HS-5 (cell line): ENCODE measurements at places on chromosomes 3 and 15.

GRCh38 chr3:196569003-196569516 is 600 bp downstream of the FBXO45 start:
- DNase-seq, result no peak

DNA sequence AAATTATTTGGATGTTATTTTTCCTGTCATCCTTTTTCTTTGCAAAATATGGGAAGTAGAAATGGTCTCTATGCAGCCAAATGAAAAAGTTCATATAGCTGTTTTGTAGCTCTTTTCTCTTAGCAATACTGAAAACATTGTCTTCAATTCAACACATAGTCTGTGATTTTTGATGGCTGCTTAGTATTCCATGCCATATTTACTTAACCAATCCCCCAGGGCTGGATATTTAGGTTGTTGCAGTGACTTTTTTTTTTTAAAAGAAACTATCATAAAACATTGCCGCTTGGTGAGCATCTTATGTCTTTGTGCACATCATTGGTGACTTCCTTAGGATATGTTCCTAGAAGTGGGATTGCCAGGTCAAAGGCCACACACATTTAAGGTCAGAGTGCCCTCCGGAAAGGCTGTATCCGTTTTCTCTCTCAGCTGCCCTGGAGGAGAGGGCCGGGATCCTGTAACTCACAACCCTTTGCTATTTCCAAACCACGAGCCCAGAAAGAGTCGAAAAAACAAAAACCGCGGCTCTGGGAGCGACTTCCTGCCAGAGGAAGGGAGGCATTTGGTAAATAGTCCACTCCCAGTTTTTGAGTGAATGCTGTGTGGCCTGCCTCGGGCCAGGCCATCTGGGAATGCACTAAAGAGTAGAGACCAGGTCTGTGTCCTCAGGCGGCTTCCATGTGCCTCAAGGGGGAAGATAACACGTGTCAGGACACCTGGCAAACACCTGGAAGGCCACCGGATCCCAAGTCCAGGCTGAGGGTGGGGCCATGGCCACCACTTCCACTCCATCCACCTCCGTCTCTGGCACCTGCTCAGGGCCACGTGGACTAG is 41.9 kb downstream of the SMAD6 start:
- no peak for DNase-seq

GRCh38 chr3:9598783-9599387 is 45.3 kb upstream of the LHFPL4 start:
- no peak for DNase-seq

- no peak for DNase-seq
Measured at GRCh38 chr3:160653512-160653911, 23.4 kb upstream of the ARL14 start.

DNA sequence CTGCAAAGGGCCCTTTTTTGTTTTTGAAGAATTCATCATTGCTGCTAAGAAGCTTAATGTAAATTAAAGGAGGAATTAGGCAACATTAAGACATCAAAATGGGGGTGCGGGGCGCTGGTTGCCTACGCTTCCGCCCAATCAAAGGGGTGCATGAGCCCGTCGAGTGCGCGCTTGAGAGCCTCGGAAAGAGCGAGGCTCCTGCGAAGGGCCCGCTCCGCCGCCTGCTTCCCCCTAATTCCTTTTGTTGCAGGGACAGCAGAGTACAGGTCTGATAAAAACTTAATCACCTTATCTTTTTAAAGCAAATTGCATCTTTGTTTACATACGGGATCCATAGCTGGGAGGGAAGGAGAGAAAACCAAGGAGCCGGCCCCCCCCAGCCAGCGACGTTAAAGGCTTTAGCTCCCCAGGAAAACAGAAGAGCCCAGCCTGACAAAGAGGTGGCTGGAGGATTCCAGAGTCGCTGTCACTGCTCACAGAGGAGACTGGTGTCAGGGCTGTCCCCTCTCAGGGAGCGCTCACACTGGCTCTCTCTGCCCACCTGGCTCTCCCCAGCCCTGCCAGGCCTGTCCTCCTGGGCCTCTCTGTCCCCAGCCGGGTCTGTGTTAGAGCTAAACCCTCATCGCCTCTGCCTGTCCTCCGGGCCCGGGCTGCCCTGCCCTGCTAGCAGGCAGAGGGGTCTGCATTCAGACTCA is 67.3 kb downstream of the DNAJB8 start:
- no peak for DNase-seq

DNA sequence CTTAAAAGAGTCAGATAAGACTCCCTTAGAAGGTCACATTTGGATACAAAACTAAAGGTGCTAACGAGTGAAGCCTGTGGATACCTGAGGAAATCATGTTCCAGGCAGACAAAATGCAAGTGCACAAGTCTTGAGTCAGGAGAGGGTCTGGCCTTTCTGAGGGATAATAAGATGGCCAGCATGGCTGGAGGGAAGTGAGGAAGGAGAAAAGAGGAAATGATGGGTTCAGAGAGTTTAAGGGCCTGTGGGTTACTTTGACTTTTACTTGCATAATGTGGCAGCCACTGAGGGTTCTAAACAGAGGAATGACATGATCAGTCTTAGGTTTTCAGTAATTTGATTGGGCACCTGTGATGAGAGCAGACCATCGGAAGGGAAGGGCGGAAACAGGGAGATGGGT is 3.5 kb upstream of the ROPN1B start:
- no peak for DNase-seq

GRCh38 chr15:37103475-37104423 is 3.4 kb upstream of the MEIS2 start:
- DNase-seq, result no peak

GRCh38 chr3:141489203-141489602 is 2.4 kb downstream of the RASA2 start:
- DNase-seq, result no peak

- no peak for DNase-seq
Measured at GRCh38 chr15:90917569-90917968, 14.5 kb downstream of the MAN2A2 start.

DNA sequence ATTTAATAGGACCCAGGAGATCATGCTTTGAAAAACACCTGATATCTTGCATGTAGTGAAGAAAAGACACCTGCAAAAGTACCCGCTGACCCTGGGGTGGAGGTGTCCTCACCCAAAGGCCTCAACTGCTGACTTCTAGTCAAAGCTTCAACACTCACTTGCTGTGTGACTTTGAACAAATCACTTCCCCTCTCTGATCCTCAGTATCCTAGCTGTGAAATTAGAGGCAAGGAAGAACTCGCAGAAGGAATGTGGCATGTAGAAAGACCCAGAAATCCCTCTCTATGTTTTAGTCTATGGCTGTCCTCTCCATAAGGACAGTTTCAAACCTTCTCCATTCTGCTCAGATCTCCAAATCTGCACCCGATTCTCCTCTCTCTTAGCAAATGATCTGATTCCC is 52.7 kb upstream of the ATP13A3 start:
- DNase-seq, result no peak

DNA sequence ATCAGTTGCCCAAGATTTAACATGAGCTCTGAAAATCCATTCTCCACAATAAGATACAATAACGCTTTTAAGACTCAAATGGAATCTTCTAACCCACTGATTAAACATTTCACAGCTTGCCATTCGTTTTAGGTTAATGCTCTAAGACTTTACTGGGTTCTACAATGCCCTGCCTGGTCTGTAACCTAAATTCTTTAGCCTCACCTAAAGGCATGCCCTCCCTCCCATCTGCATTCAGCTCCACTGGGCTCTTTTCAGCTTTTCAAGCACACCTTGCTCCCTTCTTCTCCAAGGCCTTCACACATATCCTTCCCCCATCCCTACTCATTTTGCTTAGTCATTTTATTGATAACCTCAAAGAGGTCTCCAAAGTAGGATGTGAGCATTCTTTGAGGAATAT is 290.9 kb downstream of the LSAMP start:
- DNase-seq, result no peak

- no peak for DNase-seq
Measured at GRCh38 chr3:14425581-14426304, 23.3 kb downstream of the SLC6A6 start.

- DNase-seq, result no peak
Measured at GRCh38 chr15:92600856-92601255, 54.7 kb downstream of the FAM174B start.
